ENCODE measurements at places on chromosomes 4 and X.
A peak's percentile ranks its signal among the peaks of the same experiment; 100 is the strongest.

GRCh38 chr4:173213296-173213695 is 44.7 kb downstream of the GALNT7 start:
- no peak for DNase-seq

- no peak for DNase-seq
Observed at GRCh38 chrX:8726031-8726652, 5.8 kb downstream of the ANOS1 start.

- no peak for DNase-seq
Observed at GRCh38 chrX:103877571-103877970, 45.5 kb upstream of the RAB9B start.

DNA sequence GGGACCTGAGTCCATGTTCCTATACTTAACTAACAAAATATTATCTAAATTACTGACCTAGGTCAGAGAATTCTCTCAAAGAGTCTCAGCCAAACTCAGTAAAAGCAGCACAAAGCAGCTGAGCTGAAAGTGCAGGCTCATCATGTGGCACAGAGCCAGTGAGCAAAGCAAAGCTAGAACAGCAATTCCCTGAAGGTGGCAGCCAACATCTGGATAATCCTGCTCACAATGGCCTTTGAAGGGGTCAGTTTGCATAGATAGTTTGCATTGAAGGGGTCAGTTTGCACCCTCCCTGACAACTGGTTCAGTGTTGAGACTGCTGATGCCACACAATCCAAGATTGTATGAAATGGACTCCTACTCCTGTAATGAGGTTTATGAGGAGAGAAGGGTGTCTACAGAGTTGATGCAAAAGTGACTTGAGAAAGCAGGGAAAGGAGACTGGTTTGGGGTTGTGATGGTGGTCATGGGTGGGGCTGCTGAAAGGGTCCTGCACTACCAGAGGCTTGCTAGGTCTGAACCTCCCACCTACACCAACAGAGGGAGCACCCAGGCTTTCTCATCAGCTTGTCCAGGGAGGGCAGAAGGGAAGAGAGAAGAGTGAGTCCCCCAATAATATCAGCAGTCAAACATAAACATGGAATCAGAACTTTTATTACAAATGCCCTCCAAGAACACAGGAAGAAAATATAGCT is 39.7 kb downstream of the TRIM61 start:
- no peak for DNase-seq

DNA sequence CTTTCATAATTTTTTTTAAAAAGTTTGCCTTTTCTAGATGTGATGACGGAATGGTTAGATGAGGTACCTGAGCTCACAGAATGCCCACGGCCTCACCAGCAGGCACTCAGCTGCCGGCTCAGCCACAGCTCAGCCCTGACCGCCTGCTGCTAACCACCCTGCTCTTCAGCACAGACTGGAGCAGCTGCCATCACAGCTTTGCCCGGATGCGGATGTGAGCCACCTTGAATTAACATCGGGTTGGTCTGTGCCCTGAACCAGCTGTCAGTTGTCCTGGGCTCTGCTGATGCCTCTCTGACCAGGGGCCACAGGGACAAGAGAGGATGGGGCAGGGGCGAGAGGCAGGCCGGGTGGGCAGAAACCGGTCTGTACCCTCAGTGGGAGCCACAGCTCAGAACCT is 93.3 kb downstream of the HMX1 start:
- DNase-seq = no peak

- no peak for DNase-seq
Observed at GRCh38 chr4:183390374-183390773, 54.1 kb upstream of the CDKN2AIP start.

DNA sequence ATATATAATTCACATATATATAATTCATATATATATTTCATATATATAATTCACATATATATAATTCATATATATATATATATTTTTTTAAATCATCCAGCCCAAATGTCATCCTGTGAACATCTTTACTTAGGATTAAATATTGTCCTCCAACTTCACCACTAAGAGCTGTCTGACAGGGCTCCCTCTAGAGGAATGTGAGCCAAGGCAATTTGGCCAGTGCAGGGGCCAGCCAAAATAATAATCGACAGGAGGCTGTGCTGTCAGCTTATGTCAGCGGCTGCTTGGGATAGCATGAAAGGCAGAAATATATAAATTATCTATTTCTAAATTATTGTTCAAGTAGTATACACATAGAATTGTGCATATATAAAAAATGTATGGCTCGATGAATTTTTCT is 29.5 kb downstream of the EGFL6 start:
- DNase-seq = no peak

DNA sequence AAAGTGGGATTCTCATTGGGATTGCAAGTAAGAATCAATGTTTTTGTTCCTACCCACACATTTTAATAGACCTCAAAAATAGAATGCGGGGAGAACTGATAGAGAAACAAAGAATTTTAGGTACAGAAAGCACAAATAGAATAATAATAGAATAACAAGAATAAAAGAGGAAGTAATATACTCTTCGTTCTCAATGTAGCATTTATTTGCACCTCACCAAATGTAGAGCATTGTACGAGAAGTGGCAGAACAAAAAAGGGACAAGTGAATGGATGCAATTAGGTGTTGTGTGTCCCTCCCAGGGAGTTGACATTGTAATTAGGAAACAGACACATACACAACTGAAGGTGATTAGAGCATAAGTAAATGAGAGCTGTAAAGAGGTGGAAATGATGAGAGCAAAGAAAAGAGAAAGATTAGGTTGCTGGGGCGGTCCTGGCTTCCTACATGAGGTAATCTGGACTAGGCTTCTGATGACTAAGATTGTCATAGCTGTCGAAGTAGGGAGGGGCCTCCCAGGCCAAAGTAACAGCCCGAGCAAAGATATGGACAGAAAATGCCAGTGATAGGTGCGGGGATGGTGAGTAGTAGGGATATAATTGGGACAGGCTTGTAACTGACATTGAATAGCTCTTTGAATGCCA is 10.4 kb downstream of the RAB9A start:
- no peak for DNase-seq

DNA sequence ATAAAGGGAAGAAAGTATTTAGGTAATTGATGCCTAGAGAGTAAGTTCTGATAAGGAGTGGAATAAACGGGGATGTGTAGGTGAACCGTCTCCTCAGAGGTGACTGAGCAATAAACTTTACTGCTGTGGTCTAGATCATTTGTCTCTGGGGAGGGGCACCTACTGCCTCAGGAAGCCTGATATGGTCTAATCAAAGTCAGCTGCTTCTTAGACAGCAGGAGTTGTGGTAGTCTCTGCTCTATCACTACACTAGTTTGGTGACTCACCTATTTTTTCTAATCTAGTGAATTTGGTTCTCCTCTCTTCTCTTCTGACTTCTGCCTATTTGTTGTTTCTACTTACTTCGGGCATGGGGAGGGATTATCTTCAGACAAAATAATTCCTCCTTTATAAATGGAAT is 95.1 kb upstream of the STIM2 start:
- DNase-seq = no peak

DNA sequence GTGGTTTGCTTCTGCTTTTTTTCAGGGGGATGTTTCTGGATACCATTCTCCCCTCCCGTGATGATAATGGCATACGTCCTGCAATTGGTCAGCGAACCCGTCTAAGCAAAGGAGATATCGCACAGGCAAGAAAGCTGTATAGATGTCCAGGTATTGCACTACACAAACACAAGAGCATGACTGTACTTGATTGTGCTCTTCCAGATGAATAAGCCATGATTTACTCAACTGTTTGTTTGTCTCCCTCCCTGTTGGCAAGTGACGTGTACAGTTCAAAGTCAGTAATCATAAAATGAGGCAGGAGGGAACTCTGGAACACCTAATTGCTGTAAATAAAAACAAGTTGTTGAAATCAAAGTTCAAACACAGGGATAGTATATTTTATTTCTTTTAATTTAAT is 141.4 kb downstream of the TLL1 start:
- no peak for DNase-seq

DNA sequence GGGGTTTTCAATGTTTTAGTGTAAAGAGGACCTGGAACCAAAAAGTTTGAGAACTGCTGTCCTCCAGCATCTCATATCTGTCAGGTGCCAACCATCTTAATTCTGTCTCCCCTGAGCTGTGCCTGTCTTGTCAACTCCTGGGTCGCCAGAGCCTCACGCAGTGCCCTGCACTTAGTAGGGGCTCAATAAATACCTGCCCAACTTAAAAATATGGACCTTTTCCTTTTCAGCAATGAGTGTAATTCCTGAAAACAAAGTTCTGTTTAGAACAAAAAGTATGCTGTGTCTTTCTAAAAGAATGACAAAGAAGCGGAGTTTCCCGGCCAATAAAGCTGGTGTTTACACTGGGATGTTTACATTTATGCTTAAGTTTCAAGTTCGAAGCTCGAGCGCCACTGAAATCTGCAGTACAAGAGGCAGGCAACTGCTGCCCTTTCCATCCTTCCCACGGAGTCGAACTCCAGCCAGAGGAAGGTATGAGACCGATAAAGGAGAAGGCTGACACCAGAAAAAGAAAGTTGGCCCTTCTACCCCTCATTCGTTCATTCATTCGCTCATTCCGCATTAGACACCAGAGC is 1.1 kb upstream of the HTATSF1 start:
- no peak for DNase-seq

- DNase-seq = no peak
Observed at GRCh38 chr4:107069049-107069448, 32.9 kb upstream of the DKK2 start.

GRCh38 chr4:48756689-48757220 is 23.3 kb downstream of the FRYL start:
- no peak for DNase-seq

DNA sequence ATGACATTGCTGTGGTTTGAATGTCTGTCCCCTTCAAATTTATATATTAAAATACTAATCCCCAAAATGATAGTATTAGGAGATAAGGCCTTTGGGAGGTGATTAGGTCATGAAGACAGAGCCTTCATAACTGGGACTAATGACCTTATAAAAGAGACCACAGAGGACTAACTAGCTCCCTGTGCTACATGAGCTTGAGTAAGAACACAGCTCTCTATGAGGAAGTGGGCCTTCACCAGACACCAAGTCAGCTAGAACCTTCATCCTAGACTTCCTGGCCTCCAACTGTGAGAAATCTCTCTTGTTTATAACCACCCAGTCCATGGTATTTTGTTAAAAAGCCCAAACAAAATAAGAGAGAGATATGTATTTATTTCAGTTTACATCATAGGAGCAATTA is 242.2 kb upstream of the CTSO start:
- DNase-seq = peak; percentile 49

GRCh38 chrX:1734806-1735205 is 119.9 kb downstream of the ASMT start:
- DNase-seq = no peak

All from bone marrow (tissue), 2 donors.